ENCODE measurements at places on chromosomes 12 and 14.

- no peak for DNase-seq
These were observed 676.5 kb downstream of the DIO2 start for GRCh38 chr14:79534703-79535353.

DNA sequence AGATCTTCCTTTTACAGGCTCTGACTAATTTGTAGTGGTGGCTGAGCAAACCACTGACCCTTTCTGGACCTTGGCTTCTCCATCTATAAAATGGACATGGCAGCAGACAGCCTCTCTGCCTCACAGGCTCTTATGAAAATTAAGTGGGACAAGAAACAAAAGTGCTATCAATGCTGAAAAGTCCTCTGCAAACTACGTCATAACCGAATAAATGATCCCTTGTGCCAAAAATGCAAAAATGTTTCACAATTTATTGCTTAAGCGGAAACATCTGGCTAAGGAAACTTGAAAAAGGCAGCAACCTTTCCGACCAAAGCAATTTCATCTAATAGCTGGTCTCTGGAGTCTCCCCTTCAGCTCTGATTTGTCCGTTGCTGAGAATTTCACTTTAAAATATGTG lies 108.5 kb upstream of the PLXNC1 start:
- no peak for DNase-seq

- no peak for DNase-seq
These were observed 110.4 kb upstream of the TMCC3 start for GRCh38 chr12:94760786-94761185.

GRCh38 chr14:105283028-105283427 lies 17.8 kb downstream of the BRF1 start:
- no peak for DNase-seq

- DNase-seq: no peak
These were observed 44.4 kb upstream of the PPP2R5C start for GRCh38 chr14:101716956-101717662.

DNA sequence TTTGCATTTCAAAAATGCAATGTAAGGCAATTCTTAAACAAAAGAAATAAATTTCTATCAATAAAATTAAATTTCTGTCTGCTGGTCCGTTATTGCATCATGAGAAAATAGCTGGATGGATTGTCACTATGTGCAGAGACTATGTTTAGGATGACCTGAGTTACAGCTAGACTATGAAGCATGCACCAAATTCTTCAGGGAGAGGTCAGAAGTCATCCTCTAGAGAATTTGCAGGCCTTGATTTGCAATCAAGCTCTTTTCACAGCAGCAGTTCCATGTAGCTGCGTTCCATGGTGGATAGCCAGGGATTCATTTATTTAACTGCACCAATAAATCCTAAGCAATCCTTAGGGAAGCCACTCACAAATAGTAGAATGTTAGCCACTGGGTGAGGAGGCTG lies 253.7 kb downstream of the MSRB3 start:
- no peak for DNase-seq

- DNase-seq: no peak
These were observed 13.9 kb upstream of the HOXC13 start for GRCh38 chr12:53924521-53925405.

- no peak for DNase-seq
These were observed 75.2 kb downstream of the NTS start for GRCh38 chr12:85949253-85949652.

- DNase-seq: no peak
These were observed 5.4 kb downstream of the ZNF891 start for GRCh38 chr12:133124674-133125073.

- DNase-seq: no peak
These were observed 6.5 kb downstream of the JDP2 start for GRCh38 chr14:75434138-75434889.

DNA sequence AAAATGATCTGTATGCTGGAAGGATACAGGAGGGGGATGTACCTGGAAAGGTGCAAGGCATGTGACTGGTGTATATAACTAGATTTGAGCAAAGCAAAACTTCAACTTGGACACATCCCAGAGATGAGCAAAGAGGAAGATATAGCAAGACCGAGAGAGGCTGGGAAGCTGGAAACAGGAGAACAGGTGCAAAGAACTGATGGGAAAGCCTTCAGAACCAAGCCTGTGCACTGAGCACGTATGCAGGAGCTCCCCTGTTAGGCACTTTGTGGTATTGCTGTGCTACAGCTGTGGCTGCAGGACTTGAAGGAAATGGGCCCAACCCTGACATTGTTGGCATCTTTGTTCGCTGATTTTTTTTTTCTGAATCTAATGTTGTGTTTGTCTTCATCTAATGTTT lies 120.7 kb upstream of the PWP1 start:
- DNase-seq: no peak

DNA sequence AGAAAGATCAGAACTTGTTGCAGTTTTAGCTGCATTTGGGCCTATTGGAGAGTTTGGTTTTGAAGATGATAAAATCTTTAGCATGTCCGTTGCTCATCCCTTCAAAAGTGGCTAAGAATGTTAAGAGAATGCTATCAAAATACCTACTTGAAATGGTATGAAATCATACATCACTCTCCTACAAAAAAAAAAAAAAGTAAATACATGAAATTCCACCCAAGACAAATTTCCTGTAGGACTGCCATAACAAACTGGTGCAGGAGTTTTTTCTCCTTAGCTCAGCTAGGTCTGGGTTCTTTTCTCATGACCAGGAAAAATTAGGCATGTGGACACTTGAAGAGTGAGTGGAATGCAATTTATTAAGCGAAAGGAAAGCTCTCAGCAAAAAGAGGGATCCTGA lies 15.9 kb upstream of the FAR2 start:
- DNase-seq: no peak

DNA sequence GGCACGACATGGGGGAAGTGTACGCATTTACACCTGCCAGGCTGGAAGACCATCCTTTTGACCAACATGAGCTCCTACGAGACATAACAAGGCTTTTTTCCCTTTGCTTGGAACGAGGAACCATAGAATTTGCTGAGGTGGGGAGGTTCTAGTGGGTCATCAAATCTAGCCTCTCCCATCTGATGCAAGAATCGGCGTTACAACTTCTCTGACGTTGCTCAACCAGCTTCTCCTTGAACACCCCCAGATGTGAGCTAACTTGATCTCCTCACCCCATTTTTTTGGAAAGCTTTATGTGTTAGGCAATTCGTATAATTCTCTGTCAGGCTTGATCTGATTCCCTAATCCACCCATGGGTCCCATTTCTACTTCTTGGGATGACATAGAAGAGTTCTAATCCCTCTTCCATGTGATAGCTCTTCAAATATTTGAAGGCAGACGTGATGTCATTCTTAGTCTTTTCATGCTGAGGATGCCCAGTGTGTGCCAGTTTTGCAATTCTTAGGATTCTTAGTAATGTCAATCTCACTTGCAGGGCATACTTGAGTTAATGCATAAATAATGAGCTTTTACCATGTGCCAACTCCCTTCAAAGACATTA lies 163.6 kb upstream of the PARP11 start:
- no peak for DNase-seq

- DNase-seq: no peak
These were observed 13.8 kb upstream of the DGLUCY start for GRCh38 chr14:91100102-91100501.

GRCh38 chr14:92198804-92199203 lies 77.0 kb downstream of the CPSF2 start:
- no peak for DNase-seq

GRCh38 chr14:58850011-58850410 lies 212.2 kb downstream of the DACT1 start:
- no peak for DNase-seq

- no peak for DNase-seq
These were observed 279.4 kb downstream of the FOXN3 start for GRCh38 chr14:89137526-89138163.

DNA sequence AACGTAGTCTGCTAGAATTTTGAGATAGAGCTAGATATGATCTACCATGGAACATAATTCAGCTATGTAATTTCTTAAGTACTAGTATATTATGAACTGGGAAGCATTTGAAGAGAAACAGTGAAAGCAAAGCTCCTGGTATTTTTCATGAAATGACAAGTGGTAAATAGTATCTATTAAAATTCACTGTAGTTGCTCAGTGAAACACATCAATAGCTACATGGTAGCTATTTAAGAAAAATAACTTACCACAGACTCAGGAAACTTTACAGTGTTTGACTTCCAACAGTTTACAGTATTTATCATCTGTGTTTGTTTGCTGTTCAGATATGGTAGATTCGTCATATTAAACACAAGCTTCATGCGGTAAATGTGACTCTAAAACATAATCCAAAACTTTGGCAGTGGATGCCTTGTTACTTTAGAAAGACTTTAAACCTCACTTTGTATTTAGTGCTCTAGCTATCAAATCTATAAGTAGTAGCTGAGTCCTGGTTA lies 25.2 kb downstream of the WNK1 start:
- no peak for DNase-seq

- DNase-seq: no peak
These were observed 20.8 kb downstream of the STX2 start for GRCh38 chr12:130818272-130818634.

DNA sequence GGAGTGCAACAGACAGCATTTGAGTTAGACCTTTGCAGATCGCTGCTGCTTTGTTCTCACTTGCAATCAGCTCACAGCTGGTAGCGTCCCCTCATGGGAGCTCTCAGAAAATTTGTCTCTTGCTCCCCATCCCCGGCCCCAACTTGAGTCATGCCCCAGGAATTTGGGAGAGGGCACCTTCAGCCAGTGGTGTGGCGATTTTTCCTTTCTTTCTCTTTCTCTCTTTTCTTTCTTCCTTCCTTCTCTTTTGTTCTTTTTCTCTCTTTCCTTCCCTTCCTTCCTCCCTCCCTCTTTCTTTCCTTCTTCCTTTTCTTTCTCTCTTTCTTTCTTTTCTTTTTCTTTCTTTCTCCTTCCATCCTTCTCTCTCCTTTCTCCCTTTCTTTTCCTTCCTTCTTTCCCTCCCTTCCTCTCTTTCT lies 34.2 kb upstream of the MAP1LC3B2 start:
- no peak for DNase-seq

- DNase-seq: no peak
These were observed 44.7 kb downstream of the ZFYVE1 start for GRCh38 chr14:72982146-72982708.

DNA sequence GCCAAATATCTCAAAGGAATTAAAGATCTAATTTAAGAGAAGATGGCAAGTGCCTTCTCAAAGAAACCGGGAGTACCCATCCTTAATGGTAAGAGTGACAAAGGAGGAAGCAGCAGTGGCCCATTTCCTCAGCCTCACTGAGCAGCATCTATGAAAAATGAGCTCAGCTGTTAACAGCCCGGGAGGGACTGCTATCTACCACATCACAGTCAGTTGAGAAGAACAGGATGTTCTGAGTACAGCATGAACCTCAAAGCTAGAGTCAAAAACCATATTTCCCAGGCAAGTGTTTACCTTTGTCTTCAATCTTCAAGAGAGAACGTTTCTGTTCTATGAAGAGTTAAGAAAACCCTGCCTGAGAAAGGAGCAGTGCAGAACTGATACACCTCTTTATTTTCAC lies 115.0 kb downstream of the BTG1 start:
- DNase-seq: peak; percentile 55

DNA sequence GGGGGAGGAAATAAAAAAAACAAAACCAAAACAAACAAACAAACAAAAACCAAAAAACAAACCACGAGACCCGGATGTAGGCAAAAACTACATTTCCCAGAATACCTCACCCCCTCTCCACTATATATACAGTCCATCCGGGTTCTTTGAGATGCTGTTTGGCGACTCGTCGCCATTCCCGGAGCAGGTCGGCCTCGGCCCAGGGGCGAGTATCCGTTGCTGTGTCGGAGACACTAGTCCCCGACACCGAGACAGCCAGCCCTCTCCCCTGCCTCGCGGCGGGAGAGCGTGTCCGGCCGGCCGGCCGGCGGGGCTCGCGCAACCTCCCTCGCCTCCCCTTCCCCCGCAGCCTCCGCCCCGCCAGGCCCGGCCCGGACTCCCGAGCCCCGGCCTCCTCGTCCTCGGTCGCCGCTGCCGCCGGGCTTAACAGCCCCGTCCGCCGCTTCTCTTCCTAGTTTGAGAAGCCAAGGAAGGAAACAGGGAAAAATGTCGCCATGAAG lies at the start of gene RNF10:
RNF10 (plus strand) TSS at position 154 of the 500 bp plus-strand sequence. CDS start 456 bp downstream, outside the sequence.
- peak; percentile 70 for DNase-seq

Data from activated gamma-delta T cell treated with Interleukin-2 at 50 U/mL for 16 hours (primary cell).